ENCODE measurements at places on chromosomes 3 and 15.
A peak's percentile ranks its signal among the peaks of the same experiment; 100 is the strongest.

GRCh38 chr3:178457511-178457910 lies 78.7 kb upstream of the KCNMB2 start:
- no peak for DNase-seq

GRCh38 chr3:151014501-151015018 lies 42.0 kb upstream of the CLRN1 start:
- no peak for DNase-seq

DNA sequence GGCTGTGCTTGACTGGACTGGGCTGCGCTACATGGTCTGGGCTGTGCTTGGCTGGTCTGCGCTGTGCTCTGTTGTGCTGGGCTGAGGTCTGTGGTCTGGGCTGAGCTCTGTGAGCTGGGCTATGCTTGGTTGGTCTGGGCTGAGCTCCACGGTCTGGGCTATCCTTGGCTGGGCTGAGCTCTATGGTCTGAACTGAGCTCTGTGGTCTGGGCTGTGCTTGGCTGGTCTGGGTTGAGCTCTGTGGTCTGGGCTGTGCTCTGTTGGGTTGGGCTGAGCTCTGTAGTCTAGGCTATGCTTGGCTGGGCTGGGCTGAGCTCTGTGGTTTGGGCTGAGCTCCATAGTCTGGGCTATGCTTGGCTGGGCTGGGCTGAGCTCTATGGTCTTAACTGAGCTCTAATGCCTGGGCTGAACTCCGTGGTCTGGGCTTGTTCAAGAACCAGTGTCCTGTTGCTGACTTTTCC lies 92.0 kb downstream of the PLXNA1 start:
- DNase-seq: no peak

- DNase-seq: no peak
Observed at GRCh38 chr3:4884888-4885287, 94.3 kb upstream of the BHLHE40 start.

DNA sequence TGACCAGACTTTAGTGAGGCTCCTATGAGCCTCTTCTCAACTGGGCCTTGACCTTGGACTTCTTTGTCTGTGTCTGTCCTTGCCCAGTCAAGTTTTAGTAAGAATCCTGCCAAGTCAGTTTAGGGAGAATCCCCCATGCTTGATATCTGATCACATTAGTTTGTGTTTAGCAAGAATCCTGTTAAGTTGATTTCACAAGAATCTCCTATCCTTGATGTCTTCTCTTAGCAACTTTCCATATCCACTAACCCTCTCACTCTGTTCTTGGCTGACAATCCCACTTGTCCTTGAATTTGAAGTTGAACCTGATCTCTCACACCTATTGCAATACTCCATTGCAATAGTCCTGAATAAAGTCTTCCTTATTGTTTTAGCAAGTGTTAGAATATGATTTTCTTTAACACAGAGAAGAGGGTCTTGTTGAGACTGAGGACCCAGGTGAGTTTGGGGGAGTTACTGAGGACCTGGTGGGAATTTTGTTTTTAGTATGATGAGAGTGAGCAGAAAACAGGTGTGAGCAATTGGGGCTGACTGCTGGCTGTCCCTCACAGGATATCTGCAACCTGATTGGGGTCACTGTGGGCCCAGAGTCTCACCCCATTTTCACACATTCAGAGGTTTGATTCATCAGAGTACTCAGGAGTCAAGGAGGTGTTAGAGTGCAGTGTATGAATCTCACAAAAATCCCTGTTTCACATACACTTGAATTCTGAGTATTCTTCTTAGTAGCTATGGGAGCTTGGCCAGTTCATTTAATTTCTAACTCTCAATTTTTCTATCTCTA lies 39.9 kb upstream of the TNFAIP8L3 start:
- DNase-seq: no peak

DNA sequence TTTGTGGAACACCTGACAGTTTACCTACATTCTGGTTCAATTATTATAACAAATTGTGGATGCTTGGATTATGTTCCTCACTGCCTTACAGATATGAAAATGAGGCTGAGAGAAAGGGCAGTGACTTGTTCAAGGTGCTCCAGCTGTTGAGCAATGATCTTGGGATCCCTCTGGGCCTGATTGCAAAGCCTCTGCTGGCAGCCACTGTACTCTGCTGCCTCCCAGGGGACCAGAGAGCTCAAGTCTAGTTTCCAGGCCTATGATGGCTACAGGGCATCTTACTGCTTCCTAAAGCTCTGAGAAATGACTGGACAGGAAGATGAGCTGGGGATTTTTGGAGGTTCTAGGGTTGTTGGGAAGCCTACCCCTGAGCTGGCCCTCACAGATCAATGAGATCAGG lies 2.3 kb upstream of the SHC4 start:
- DNase-seq: no peak

- DNase-seq: no peak
Observed at GRCh38 chr3:143975554-143976152, 4.0 kb downstream of the DIPK2A start.

DNA sequence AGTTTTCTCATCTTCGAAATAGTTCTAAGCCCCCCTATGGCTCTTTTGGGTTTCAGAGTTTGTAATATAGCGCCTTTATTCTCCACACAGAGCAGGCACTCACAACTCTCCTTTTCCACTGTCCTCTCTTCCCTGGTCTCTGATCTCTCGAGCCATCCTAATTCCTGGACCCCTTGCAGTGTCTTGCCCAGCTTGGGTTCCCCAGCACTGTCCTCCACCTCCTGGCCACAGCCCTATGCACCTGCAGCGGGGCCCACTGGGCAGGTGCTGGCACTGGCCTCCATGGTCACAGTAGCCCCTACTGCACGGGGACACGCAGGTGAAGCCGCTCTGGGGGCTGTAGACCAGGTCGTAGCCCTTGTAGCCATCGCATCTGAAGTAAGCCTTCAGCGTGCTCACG lies 27.9 kb downstream of the MUC20 start:
- DNase-seq: no peak

DNA sequence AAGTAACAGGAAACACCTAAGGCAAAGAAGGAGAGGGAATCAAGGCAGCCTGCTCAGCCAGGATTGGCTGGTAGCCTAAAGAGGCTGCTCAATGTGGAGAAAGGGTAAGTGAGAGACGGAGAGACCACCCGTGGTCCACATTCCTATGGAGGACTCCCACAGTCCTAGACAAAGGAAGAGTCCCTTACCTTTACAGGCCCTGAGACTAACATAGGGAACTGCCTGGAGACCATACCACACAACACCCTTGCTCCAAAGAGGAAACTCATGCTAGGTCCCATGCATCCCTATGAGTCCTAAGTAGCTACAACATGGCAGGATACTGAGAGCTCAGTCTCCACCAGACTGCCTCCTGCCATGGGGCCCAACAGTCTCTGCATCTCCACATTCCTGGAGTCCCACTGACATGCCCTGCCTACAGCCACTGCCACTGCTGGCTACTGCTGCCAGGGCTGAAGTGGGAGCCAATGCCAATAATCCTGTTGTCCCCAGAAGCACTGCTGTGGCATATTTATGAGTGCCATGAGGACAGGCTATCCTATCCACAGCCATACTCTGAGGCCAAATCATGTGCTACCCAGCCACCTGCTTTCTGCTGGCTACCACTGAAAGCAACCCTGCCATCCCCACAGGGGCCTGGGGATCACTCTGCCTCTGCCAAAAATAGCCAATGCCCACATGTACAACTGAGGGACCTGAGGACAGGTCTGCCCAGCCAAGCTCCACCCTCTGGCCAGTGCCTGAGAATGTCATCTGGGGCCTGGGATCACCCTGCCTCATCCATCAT lies 45.0 kb downstream of the COPS2 start:
- DNase-seq: no peak

- no peak for DNase-seq
Observed at GRCh38 chr3:197224034-197224444, 74.4 kb downstream of the DLG1 start.

DNA sequence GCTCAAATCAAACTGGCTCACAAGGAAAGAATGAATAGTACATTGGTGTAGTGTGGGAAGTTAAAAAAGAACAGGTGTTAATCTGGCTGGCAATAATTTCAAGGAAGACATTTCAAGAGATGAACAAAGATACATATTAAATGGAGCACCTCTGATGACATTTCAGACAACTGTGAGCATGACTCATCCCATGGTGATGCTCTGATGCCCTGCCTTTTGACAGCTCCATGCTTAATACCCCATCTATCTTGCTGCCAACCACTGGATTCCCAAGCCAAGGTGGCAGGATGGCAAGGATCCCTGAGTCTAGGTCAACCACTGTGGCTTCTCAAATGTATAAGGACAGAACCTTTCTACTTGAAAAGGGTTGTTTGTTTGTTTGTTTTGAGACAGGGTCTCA lies 29.3 kb downstream of the LRRC2 start:
- DNase-seq: no peak

- no peak for DNase-seq
Observed at GRCh38 chr3:46865546-46865945, 2.3 kb upstream of the MYL3 start.

DNA sequence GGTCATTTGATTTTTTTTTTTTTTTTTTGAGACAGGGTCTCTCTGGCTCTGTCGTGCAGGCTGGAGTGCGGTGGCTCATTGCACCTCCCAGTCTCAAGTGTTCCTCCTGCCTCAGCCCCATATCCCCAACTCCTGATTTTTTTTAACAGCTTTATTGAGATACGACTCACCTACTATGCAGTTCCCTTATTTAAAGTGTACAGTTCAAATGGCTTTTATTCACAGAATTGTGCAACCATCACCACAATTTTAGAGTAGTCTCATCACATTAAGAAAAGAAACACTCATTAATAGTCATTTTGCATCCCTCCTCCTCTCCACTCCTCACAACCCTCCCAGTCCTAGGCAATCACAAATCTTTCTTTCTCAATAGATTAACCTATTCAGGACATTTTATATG lies 1.9 kb upstream of the TRA2B start:
- no peak for DNase-seq

GRCh38 chr3:170047133-170047404 lies 9.3 kb downstream of the GPR160 start:
- DNase-seq: no peak

- no peak for DNase-seq
Observed at GRCh38 chr15:61811952-61812351, 248.3 kb downstream of the VPS13C start.

DNA sequence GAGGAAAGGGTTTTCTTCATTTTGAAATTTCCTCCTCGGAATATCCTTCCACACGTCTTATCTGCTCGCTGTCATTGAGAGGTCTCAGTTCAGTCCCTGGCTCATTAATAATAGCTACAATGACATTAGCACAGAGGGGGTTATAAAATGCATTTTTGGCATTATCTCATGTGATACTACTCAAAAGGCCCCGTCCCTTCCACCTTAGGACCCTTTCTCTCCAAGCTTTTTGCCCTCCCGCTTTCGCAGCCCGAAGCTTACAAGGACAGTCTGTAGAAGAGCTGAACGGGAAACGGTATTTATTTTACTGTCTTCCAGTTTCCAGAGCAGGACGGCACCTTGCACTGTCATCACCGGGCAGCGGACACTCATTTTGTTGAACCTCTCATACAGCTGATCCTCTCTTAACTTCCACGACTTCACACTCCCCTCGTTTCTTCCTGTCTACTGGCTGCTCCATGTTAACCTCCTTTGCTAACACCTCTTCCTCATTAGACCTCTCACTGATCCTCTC lies 5.6 kb upstream of the PLEKHO2 start:
- no peak for DNase-seq

GRCh38 chr3:197151580-197151979 lies 122.0 kb upstream of the MELTF start:
- no peak for DNase-seq

GRCh38 chr15:101373577-101373976 lies 78.5 kb upstream of the SNRPA1 start:
- no peak for DNase-seq

- no peak for DNase-seq
Observed at GRCh38 chr3:132904-133303, 63.7 kb upstream of the CHL1 start.

GRCh38 chr3:96213393-96213792 lies 601.0 kb upstream of the EPHA6 start:
- no peak for DNase-seq

DNA sequence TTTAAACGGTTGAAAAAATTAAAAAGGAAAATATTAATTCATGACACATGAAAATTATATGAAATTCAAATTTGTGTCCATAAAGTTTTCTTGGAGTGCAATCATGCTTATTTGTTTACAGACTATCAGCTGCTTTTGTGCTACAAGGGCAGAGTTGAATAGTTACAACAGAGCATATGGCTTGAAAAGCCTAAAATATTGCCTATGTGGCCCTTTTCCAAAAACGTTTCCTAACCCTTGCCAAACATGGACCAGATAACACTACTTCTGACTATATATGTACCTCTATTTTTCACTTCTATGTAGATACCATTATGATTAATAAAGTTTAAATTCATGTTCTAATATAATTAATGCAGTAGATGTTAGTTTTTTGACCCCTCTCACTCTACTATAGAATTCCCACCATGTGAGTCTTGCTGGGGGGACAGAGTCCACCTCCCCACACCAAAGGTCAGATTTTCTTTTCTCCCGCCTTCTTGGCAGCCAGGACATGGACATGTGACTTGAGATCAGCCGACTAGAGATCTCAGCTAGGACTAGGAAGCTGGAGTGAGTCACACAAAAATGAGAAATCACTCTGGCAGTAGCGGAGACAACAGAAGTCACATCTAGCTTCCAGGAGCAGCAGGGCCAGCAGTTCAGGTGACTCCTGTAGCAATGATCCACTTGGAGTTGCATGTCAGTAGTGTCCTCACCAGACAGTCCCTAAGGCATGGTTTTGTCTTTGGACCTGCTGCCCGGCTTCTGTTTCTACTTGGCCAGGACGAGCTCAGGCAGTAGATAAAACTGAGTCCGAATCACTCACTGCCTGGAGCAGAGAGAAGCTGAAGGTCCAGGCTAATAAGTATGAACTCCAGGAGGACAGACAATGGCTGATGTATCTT lies 22.4 kb downstream of the CIAO2A start:
- DNase-seq: peak; percentile 13

DNA sequence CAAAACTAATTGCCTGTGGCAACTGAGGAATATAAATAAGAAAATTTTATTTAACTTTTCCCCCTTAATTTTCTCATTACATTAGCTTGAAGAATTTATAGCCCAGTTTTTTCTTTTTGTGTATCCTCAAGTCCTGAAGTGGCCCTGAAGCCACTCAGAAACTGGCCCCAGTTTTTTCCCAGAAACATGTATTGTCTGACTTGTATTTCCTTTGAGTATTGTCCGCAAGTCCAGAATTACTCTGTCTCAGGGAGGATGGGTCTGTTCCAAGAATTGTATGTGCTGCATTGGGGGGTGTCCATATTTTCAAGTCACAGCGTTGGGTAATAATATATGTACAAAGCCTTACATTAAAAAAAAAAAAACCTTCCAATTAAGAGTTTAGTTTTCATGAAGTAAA lies 149.7 kb upstream of the IL12A start:
- DNase-seq: no peak

DNA sequence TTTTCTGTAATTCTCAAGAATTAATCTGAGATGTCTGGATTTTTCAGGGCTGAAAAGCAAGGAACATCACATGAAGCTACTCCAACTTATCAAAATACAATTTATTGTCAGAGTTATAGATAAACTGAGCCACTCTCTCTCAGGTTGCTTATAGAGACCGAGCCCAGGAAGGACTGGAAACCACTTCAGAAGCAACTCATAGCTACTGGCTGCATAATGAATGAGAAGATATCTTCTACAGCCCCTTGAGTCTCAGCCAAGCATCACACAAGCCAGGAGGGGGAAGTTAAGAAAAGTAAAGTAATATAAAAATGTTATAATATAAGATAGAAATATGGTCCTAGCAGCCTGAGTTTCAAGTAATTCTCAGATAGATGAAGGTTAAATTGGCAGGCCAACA lies 186.0 kb downstream of the TNIK start:
- no peak for DNase-seq

GRCh38 chr15:63067976-63068743 lies 25.6 kb downstream of the TPM1 start:
- DNase-seq: no peak

- DNase-seq: no peak
Observed at GRCh38 chr3:66372681-66373350, 128.0 kb downstream of the LRIG1 start.

- no peak for DNase-seq
Observed at GRCh38 chr3:140530603-140531002, 147.3 kb upstream of the TRIM42 start.
